Activated CD4-positive, CD25-positive, alpha-beta regulatory T cell treated with anti-CD3 and anti-CD28 coated beads, Interleukin-2, amount 50 U/mL, for 72 hours (primary cell): ENCODE measurements at places on chromosomes 11 and 22.

- DNase-seq, result no peak
Measured at GRCh38 chr22:19597399-19597735, 73.2 kb upstream of the CLDN5 start.

DNA sequence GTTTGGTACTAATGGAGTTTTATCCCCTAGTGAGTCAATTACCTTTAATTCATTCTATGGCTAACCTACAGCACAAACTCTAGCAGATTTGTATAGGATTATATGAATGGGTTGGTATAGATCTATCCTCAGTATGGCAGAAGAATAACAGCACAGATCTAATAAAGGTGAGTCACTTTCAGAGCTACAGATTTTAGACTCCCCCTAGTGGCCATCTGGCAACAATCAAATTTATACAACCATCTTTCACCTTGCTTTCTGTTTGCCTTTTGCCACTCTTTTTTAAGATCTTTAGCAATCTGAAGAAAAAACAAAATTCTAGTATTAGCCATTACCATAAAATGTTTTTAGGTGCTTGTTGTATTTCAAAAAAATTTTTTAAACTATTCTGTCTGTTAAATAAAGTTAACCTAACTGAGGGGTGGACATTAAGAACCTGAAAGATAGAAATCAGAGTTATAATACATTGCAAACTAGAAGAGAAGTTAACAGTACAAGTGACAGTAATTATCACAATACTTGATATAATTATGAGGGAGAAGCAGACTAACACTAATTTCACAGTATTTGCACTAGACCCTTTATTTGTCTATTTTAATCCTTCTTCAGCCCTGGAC is 25.8 kb downstream of the DDIAS start:
- DNase-seq, result no peak

- no peak for DNase-seq
Measured at GRCh38 chr11:123740787-123741158, 687 bp downstream of the ZNF202 start.

DNA sequence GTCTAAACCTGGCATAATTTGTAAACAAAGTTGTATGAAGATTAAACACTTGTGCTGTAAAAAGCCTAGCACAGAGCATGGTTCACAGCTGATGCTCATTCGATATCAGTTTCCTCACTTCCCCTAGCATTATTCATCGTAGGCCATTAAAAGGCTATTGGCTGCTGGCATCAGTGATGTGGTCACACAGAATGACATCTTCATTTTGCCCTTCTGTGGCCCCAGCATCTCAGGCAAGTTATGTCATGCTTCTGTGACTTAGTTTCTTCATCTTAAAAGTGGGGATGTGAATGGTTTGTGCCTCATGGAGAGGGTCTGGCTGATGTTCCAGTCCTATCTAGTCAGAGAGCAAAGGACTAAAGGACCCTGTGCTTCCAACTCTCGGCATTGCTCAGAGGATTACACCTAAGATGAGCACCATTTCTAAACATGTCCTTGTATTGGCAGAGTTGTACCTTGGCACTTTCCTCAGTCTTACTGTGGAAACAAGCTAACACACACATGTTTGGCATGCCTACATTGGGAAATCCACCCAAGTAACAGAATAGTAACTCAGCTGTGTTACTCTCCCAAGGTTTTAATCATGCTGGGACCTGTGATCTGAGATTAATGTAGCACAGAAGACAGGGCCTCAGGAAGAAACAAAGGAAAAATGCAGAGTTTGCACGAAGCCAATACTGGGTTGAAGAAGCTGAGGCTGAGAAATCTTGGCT is 83.5 kb upstream of the OR9Q1 start:
- no peak for DNase-seq

DNA sequence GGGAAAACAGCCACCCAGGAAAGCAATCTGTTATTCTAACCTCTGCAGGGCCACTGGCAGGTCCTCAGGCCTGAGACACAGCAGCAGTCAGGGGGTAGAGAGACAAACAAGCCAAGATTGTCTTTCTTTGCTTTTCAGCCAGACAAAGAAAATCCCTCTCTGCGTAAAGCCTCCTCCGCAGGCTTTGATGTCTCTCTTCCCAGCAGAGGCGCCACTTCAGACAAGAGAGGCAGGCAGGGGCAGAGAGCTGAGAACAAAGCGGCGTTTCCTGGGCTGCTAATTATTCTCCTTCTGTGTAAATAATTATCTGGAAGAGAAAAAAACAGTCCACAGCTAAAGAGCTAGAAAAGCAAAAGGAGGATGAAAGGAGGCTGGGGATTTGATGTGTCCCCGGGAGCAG is 102.7 kb upstream of the SEZ6L start:
- DNase-seq, result no peak

- DNase-seq, result no peak
Measured at GRCh38 chr11:749731-750130, 2.5 kb downstream of the TALDO1 start.

- no peak for DNase-seq
Measured at GRCh38 chr22:31099386-31099785, 8.0 kb downstream of the SELENOM start.

GRCh38 chr11:86459682-86460460 is 85.2 kb downstream of the CCDC81 start:
- no peak for DNase-seq

DNA sequence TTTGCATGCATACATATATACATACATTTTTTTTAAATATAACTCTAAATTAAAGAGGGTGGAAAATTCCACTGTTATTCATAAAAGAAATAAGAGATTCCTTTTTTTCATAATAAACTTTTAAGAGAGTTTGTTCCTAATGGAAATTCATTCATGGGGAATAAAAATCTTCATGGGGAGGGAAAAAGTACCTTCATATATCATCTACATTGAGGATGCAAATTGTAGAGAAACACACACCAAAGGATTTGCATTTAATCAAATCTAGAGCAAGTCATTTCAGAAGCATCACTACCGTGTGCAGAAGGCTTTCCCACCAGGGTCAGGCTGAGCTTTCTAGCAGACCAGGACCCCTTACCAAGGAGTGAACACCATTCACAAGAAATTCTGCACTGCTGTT is at the start of gene POU2AF2:
TSS of gene POU2AF2 (plus strand) at position 301 of the 400 bp plus-strand sequence. CDS start 129 bp downstream, outside the sequence.
- no peak for DNase-seq

- DNase-seq, result no peak
Measured at GRCh38 chr11:95066716-95067038, at the start of gene SRSF8. SRSF8 (plus strand) TSS chr11:95066919; CDS start chr11:95067227, 308 bp downstream.

DNA sequence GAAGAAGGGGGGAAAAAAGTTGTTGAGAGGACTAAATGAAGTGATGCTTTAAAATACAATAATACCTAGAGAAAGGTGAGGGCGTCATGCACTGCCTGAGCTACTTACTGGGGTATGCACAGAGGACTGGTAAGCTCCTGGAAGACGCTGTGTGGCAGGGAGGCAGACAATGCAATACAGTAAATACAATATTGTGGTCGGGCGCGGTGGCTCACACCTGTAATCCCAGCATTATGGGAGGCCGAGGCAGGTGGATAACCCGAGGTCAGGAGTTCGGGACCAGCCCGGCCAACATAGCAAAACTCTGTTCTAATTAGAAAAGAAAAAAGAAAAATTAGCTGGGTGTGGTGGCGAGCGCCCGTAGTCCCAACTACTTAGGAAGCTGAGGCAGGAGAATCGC is 683 bp upstream of the SYTL2 start:
- no peak for DNase-seq

DNA sequence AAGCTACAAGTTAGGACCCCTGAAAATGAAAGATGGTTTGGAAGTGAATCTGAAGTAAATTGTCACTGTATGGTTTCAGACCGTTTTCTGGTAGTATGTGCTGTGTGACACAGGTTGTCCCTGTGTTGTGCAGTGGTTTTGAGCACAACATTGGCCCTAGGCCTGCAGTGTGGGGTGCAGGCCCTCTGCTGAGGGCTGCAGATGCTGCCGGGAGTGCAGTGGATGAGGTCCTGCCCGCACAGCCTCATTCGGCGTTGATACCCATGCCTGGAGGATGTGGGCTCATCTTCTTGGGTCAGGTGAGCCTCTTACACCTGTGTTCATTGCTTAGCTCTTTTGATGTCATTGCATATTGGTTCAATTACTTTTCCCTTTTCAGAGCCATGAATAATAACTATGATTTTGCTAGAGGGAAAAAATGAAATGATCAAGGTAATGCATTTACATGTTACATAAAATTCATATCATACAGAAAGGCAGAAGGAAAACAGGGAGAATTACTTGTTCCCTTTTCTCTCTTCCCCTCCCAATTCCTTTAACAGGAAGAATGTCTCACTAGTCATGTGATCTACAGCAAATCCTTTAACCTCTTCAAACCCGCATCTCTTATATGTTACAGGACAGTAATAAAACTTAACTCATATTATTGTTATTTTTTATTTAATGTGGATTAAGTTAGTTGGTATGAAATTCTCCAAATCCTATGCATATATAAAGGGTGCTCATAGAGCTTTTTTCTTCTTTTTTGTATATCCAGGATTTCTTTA is 48.7 kb downstream of the PTPRJ start:
- no peak for DNase-seq

- no peak for DNase-seq
Measured at GRCh38 chr11:61961570-61962212, 5.7 kb downstream of the FTH1 start.

DNA sequence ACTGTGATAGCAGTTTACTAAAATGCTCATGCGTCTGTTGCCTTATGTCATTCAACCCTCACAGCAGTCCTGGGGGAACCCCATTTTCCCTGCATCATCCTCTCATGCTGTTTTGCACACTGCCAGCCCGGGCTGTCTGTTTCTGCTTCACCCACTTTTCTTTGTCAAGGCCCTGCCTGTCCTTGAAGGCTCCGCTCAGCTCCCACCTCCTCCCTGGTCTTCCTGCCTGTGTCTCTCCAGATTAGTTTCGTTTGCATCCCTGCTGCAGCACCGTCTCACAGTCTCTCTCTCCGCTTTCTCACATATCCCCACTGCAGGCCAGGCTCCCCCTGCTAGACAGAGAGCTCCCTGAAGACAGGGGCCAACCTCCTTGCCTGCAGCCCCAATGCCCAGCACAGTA is 29.9 kb downstream of the SERPINH1 start:
- no peak for DNase-seq

DNA sequence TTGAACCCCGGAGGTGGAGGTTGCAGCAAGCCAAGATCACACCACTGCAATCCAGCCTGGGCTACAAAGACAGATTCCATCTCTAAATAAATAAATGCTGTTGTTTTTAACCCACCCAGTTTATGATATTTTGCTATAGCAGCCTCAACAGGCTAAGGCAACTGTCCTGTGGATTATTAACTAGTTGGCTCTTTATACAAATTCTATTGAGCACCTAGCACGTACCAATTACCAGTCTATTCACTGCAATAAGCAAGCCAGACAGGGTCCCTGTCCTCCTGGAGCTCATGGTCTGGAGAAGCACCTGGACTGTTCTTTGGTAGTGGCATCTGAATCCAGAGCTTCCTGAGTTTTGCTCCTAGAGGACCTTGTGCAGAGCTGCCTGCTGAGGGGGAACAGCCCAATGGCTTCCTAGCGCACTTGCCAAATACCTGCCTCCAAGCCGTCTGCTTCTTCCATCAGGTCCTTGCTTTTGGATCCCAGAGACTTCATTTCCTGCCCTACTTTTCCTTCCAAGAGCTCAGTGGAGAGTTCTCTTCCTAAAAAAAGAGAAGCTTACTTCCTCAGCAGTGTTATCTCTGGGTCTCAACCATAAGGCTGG is 49.9 kb upstream of the MICAL2 start:
- DNase-seq, result no peak

- no peak for DNase-seq
Measured at GRCh38 chr11:103703437-103703836, 333.0 kb upstream of the DDI1 start.

DNA sequence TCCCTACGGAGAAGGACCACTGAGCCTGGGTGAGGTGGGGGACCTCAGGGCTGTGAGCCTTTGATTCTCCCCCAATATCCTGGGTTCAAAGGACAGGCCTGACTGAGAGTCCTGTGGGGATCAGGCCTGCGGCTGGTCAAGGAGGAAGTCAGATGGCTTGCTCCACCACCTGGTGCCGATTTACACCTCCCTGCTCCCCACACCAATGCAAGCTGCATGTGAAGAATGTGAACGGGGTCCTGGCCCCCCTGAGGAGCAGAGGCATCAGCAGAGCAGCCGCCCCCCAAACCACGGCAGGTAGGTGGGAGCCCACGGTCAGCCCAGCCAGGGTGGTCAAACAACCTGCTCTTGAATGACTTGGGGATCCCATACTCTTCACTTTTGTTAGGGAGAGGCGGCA is 6.7 kb downstream of the ADAMTS8 start:
- DNase-seq, result no peak

DNA sequence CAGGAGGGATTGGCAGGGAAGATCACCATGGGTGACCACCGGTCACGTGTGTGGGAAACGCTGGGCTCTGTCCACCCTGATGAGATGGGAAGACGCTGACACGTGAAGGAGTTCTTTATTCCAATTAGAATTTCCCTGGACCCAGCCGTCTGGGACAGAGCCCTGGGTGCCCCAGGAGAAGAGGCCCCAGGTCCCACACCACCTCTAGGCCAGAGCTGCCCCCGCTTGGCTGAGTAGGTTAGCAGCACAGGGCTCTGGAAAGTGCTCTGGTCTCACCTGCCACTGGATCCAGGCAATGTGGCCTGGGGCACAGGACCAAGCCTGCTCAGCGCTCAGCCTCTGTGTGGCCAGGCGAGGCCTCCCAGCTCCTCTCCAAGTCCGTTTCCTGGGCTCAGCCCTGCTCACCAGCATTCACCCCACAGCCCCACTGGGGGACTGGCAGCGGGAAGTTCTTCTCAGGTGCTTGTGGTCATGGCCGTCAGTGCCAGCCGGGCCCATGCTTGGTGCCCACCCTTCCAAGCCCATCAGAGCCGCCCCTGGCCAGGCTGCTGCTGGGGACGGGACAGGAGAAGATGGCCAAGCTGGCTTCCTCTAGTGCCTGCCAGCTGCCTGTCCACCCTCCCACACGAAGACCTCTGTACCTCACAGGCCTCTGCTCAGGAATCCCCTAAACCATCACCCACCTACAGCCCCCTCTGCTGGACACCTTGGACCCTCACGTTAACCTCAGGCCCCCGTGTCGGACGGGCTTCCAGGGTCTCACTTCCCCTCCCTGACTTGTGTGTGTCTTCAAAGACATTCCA is 62.5 kb upstream of the FGF3 start:
- peak; percentile 8 for DNase-seq

DNA sequence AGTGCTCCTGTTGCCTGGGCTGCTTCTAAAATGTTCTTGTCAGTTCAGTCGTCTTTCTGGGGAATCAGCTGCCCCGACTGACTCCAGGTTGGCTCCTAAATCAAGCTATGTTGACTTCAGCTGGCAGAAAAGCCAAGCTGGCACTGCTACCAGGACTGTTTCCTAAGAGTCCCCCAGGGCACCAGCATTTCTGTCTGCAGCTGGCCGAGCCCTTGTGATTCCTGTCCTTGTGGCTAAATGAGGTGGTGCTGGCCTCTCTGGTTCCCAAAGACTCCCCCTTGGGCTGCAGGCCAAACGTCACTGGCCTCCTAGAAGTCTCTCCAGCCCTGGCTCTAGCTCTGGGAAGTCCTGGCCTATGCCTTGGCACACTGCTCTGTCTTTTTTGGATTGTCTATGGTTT is 31.1 kb downstream of the GRAMD1B start:
- no peak for DNase-seq

- DNase-seq, result no peak
Measured at GRCh38 chr11:114228435-114229411, 67.5 kb upstream of the NNMT start.

- DNase-seq, result peak; percentile 38
Measured at GRCh38 chr11:13338427-13339069, 61.0 kb downstream of the BMAL1 start.
